ENCODE measurements at places on chromosomes 16 and 17.

- no peak for DNase-seq
These were observed 578 bp downstream of the AOC2 start for GRCh38 chr17:42844761-42845555.

- no peak for DNase-seq
These were observed 22.8 kb downstream of the NUP85 start for GRCh38 chr17:75228305-75228704.

DNA sequence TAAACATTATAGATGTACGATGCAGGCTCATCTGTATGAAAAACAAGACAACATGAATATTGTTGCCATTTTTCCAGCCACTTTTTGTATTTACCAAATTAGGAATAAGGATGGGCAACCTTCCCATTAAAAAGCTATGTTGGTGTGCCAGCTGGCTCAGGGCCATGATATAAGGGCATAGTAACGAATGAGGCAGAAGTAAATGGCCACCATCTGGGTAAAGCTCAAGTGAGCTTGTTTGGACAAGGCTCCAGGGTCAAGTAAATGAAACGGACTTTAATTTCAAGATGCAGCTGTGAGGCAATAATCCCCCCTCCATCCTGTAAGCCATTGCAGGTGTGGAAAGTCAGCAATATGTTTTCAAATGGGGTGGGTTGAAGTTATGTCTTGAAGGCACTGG lies 930.9 kb upstream of the CDH8 start:
- DNase-seq = no peak

DNA sequence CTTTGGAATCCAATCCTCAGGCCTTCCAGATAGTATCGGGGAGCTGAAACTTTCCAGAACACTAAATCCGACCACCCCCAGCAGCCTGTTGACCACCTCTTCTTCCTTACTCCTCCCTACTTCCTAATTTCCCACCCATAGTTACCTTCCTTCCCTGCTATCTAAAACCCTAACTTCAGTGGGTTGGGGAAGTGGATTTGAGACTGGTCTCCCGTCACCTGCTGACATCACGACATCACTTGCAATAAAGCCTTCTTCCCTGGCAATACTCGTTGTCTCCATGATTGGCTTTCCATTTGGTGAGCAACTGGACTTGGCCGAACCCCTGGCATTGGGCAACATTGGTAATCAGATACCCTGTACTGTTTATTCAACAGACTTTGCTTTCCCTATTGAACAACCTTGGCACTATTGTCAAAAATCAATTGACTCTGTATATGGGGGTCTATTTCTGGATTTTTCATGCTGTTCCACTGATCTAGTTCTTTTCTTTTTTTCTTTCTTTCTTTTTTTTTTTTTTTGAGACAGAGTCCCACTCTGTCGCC lies 11.8 kb upstream of the FOXK2 start:
- DNase-seq = no peak

DNA sequence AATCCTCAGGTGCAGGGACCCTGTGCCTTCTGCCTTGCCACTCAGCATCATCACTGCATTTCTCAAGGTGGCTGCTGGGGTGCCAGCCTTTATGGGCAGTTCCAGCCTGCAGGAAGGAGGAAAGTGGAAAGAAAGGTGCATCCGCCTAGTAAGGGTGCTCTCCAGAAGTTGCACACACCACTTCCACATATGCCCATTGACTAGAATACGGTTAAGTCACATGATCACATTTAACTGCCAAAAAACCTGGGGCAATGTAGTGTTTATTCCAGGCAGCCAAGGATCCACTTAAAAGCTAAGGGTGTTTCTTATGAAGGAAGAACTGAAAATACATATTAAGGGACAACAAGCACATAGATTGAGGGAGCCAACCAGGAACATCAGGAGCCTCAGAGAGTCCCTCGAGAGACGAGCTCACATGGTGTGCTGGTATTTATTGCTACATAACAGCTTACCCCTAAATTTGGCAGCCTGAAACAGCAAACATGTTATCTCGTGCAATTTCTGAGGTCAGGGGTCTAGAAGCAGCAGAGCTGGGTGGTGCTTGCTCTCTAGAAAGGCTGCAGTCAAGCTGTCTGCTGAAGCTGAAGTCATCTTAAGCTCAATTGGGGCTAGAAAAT lies 52.0 kb upstream of the MMP2 start:
- no peak for DNase-seq

DNA sequence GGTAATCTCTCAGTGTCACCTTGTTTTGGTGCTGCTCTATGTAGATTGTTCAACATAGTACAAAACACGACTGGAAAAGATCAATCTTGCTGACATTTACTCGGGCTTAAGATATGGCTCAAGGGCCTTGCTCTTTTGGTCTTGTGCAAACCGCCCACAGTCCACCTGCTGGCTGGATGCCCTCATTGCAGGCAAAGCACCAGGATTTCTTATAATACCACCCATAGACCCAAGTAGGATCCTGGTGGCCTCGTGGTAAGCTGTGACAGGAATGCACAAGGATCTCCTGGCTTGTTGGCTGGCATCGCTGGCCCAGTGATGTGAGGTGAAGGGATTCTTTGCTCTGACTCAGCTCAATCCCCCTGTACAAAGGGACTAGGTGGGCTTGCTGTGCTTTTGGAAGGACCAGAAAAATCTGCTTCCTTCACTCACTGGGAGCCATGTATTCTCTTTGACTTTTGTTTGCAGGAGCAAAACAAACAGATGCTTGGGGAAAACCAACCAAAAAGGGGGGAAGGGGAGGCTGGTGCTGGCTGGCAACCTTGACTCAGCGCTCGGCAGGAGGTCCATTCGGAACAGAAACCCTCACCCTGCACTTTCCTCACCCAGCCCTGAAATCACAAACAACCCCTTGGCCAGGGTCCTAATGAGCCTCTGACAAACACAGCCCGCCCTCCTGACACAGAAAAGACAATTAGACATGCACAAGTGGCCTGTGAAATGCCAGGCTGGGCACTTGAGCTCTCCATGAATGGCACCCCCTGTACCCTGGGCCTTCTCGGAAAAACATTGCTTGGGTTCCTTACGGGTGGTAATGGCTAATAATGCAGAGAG lies 36.6 kb upstream of the MED9 start:
- peak; percentile 75 for DNase-seq

DNA sequence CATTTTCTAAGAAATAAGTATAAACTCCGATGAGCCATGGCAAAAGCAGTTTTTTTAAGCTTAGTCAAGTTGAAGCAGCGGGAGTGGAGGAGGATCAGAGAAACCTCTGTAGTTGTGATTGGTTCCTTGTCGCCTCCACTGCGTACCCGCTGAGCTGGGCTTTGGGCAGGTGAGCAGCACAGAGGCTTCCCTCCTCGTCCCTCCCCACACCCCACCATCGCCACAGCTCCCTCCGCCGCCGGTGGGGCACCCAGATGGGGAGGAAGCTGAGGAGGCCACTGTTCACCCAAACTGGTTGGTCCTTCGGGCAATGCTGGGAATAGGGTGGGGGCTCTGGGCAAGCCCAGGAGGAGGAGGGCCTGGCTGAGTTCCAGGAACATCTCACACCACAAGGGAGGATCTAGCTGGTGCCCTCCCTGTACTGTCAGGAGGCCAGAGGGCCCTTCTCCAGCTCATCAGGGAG lies 5.2 kb upstream of the MRPL38 start:
- DNase-seq = no peak

DNA sequence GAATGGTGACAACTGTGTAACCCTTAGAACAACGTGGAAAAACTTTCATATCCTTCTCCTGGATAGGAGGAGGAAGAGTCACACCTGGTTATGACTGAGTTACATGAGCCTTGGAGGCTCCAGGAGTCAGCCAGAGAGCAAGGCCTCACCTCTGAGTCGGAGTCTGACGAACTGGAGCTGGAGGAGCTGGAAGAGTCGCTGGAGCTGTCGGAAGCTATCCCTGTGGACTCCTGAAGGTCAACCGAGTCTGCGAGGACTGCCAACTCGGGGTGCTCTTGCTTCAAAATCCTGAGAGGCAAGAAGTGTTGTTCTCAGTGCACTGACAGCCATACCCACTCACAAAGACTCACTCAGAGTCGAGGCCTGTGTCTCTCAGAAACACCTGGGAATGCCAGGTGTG lies 6.2 kb downstream of the JMJD6 start:
- no peak for DNase-seq

DNA sequence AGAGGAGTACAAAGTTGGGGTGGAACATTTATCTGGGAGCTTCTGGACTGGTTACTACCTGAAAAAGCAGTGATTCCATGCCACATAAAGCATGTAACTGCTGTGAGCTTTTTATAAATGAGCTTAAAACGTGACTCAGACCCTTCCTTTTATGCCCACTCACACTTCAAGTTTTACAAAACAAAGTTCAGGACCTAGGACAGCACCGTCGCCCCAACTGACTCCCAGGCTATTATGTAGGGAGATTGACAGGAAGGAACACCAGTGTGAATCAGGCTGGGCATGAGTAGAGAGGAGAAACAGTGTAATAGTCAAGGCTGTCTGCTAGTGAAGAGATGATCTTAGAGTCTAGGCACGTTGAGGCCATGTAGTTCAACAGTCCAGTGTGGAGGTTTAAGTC lies 91.6 kb upstream of the DNAH9 start:
- peak; percentile 49 for DNase-seq

GRCh38 chr17:62824290-62825131 lies 16.4 kb upstream of the MARCHF10 start:
- peak; percentile 87 for DNase-seq

DNA sequence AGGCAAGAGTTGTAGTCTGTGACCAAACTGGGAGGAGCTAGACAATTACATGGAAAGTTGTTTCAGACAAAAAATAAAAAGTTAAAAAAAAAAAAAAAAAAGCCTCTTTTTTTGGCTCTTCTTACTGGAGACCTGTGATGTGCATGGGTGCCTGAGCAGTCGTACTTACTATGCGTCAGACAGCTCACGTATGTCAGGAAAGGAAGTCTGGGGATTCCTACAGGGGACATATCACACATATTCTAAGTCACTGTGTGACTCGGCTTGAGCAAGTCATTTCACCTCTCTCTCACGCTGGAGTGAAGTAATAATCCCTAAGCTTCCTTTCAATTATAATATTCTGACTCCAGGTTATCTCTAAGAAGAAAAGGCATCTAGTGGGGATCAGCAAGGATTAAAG lies 6.0 kb downstream of the SLFN14 start:
- DNase-seq = no peak

- DNase-seq = peak; percentile 7
These were observed 102.9 kb downstream of the NLK start for GRCh38 chr17:28145348-28145747.

DNA sequence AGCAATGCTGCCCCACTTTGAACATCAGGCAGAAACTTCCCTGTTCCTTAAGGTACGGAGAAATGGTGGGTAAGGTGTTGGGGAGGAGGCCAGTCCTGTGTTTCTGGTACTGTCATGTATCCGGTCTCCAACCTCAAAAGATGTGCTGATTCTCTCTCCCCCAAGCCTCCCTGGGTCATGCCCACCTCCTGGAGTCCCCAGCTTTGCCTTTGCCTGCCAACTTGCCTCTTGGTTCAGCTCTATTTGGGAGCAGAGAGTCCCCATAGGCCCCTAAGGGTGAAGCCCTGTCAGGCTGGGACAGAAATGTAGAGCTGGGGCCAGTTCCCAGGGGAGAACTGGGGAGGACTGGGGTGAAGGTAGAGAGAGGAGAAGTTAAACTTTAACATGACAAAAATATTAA lies 1.6 kb upstream of the TBX21 start:
- no peak for DNase-seq

DNA sequence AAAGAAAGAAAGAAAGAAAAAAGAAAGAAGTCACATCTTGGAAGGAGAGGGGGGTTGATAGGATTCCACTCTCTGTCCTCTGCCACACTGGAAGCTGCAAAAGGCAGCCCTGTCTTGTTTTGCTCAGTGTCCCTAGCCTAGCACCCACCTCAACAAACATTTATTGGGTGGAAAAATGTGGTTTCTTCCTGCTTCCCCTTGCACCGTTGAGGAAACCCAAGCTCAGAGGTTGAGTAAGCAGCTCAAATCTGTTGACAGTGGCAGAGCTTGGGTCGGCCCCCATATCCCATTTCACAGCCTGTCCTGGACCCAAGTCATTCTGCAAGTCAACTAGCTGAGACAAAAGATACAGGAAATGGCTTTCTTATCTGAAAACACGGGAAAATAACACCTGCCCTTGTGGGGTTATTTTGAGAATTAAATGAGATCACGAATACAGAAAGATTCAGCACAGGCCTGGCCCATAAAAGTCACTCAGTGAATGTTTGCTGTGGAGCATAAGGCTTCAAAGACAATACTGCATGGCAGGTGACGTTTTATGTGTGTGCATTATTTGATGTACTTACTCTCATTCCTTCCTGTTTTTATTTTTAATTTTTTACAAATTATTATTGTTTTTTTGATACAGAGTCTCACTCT lies 63.6 kb downstream of the SCNN1B start:
- DNase-seq = no peak

GRCh38 chr16:56614549-56614991 lies 6.2 kb downstream of the MT2A start:
- peak; percentile 97 for DNase-seq

GRCh38 chr16:70418274-70418992 lies 20.5 kb downstream of the ST3GAL2 start:
- DNase-seq = no peak

- no peak for DNase-seq
These were observed 27.7 kb upstream of the CRHR1 start for GRCh38 chr17:45756266-45756991.

GRCh38 chr17:80858301-80859001 lies 133.2 kb upstream of the CHMP6 start:
- DNase-seq = no peak

- DNase-seq = no peak
These were observed 41.5 kb downstream of the TMEM235 start for GRCh38 chr17:78272914-78273258.

DNA sequence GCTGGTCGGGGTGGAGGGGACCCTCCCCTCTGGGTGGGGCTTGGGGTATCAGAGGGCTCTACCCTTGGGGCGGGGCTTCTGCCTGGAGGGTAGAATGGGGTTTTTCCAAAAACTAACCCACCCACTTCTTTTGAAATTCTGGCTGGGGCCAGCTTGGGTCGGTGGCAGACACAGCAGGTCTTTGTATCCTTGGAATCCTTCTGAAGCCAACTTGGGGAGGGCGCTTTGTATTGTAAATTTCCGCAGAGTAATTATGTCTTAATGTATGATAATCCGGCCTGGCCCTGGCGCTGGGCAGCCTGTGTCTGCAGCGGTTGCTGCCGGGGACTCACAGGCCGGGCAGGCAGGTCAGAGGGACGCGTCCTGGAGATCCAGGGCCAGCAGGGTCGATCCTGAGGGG lies 33.9 kb upstream of the GSE1 start:
- no peak for DNase-seq

- DNase-seq = no peak
These were observed 38.2 kb downstream of the MAF start for GRCh38 chr16:79562166-79562823.

GRCh38 chr16:49341706-49342105 lies 31.9 kb upstream of the C16orf78 start:
- no peak for DNase-seq

GRCh38 chr17:77446940-77447634 lies 306.3 kb downstream of the SEC14L1 start:
- DNase-seq = no peak

DNA sequence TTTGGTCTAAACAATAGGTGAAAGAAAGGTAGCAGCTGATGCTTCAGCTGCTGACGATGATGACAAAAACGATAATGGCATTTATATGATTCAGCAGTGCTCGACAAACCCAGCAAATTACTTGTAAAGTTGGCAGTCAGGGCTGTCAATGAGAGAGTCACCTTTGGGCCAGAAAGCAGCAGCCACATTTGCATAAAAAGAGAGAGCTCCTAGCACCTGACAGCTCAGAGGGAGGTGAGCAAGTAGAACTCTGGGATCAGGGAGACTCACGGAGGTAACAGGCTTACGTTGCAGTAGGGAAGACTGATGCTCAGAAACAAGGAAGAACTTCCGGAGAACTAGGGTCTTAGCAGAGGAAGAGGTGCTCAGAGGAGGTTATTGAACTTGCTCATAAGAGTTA lies 291.9 kb upstream of the ZFHX3 start:
- DNase-seq = no peak

Data from ACHN (cell line).